Activated naive CD4-positive, alpha-beta T cell treated with anti-CD3 and anti-CD28 coated beads for 36 hours (primary cell): ENCODE measurements at places on chromosomes 4 and X. TPM values are rescaled to one million over a fixed set of nuclear protein-coding genes. Genes with fewer than 3 reads are reported as not detected.

Gene TMPRSS11A
- not detected for total RNA-seq

Gene CNGA1
- 0.26 TPM for total RNA-seq

Gene MAGEA10
- not detected for total RNA-seq

Gene MAGEE2
- total RNA-seq = not detected

Gene SAGE1
- total RNA-seq = not detected

Gene AMBN
- not detected for total RNA-seq

Gene IBSP
- total RNA-seq = not detected

Gene APLN
- total RNA-seq = 0.15 TPM

DNA sequence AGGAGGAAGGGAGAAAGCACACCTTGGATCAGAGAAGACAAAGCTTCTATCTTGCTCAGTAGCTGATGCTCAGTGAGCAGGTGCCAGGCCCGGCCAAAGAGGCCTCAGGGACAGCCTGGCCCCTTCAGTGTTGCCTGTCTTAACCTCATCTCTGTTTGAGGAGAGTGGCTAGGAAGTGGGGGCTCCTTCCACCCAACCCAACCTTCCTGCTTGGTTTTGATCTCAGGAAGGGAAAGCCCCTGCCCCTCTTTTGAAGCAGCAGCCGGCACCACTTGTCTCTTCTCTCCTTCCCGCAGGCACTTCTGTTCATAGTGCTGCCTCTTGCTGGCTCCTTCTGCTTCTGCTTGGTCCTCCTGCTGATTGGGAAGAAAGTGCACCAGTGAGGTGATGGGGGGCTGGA is 2.4 kb upstream of the AFF2 start:
- peaks cover 2% of the 10 kb centered on the region for H3K27me3 ChIP-seq
- peaks cover 16% of the 10 kb centered on the region for H3K4me1 ChIP-seq
- peak; percentile 12 for DNase-seq
- no peaks in the 10 kb centered on the region for H3K36me3 ChIP-seq
- no peak overlapping the region for H3K27ac ChIP-seq

GRCh38 chr4:100569196-100569595 is 51.4 kb upstream of the EMCN start:
- H3K27me3 ChIP-seq = peaks cover 2% of the 10 kb centered on the region
- DNase-seq = peak; percentile 26
- H3K27ac ChIP-seq = peak overlapping the region; percentile 59
- H3K4me3 ChIP-seq = no peak overlapping the region
- peaks cover 21% of the 10 kb centered on the region for H3K4me1 ChIP-seq
- no peaks in the 10 kb centered on the region for H3K36me3 ChIP-seq

GRCh38 chrX:96176921-96177320 is 507.7 kb upstream of the DIAPH2 start:
- H3K27ac ChIP-seq = no peak overlapping the region
- no peak overlapping the region for H3K4me3 ChIP-seq
- no peaks in the 10 kb centered on the region for H3K4me1 ChIP-seq

DNA sequence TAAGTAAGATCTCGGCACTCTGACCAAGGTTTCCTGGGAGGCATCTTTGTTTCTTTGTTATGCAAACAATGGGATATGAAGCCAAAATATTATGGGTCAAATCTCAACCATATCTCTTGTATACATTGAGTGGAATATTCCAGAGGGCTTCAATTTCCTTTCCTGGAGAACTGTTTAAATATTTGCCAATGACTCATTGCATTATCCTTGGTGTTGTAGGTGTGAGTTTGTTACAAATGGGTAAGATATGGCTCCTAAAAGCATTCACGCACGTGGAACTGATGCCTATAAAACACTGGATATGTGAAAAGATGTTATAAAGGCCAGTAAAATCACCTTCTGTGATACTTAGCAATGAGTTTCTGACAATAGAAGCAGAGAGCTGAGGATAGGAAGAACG is 150.5 kb upstream of the WDR1 start:
- no peaks in the 10 kb centered on the region for H3K36me3 ChIP-seq
- H3K27ac ChIP-seq = no peak overlapping the region
- no peaks in the 10 kb centered on the region for H3K27me3 ChIP-seq
- H3K4me1 ChIP-seq = no peaks in the 10 kb centered on the region
- no peak overlapping the region for H3K4me3 ChIP-seq

DNA sequence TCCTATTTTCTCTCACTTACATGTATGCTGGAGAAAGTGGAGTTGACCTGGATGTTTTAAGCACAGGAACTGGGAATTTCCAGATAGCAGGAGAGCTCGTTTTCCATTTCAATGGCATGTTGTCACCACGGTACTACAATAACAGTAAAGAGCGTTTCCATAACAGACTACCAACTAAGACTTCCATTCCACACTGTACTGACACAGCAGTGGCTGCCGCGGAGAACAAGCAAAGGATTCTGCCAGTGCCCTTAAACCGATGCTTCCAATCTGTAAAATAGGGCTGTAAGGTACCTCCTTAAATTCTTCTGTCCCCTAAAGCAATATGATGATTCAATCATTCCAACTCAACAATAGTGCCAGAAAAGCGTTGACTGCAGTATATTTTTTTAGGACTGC is 143.9 kb downstream of the KLHL13 start:
- no peaks in the 10 kb centered on the region for H3K27me3 ChIP-seq
- H3K4me3 ChIP-seq = no peak overlapping the region

GRCh38 chr4:168502861-168503260 is 6.0 kb downstream of the PALLD start:
- peaks cover 14% of the 10 kb centered on the region for H3K4me1 ChIP-seq
- no peak overlapping the region for H3K27ac ChIP-seq
- no peak for DNase-seq
- no peak overlapping the region for H3K4me3 ChIP-seq
- no peaks in the 10 kb centered on the region for H3K36me3 ChIP-seq

DNA sequence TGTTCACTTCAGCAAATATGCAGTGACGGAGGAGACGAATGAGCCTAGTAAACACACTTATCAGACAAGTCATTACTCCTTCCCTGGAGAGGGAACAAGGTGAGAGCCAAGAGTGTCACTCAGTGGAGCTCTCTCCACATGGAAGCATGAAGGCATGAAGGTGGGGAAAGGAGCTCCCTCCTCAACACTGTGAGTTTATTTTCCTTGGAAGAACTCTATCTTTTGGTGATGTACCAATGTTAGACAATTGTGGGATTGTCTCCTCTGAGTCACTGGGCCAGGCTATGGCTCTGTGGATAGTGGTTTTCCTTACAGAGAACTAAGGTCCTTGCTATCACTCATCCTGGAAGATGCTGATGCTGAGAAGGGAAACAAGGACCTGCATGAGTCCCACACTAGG is 200.2 kb downstream of the CPEB2 start:
- H3K4me3 ChIP-seq = no peak overlapping the region
- peaks cover 7% of the 10 kb centered on the region for H3K27me3 ChIP-seq
- H3K4me1 ChIP-seq = no peaks in the 10 kb centered on the region
- H3K36me3 ChIP-seq = peaks cover 5% of the 10 kb centered on the region
- no peak for DNase-seq
- no peak overlapping the region for H3K27ac ChIP-seq

- no peak for DNase-seq
- H3K4me3 ChIP-seq = no peak overlapping the region
- peaks cover 15% of the 10 kb centered on the region for H3K4me1 ChIP-seq
- peaks cover 40% of the 10 kb centered on the region for H3K27me3 ChIP-seq
- H3K27ac ChIP-seq = no peak overlapping the region
Measured at GRCh38 chr4:154417373-154417673, 74.3 kb downstream of the DCHS2 start.

- H3K36me3 ChIP-seq = no peaks in the 10 kb centered on the region
- DNase-seq = no peak
- H3K4me3 ChIP-seq = no peak overlapping the region
- H3K4me1 ChIP-seq = peaks cover 2% of the 10 kb centered on the region
- H3K27ac ChIP-seq = no peak overlapping the region
Measured at GRCh38 chr4:48787056-48787455, 7.0 kb upstream of the FRYL start.

GRCh38 chr4:26877406-26877805 is 16.8 kb downstream of the STIM2 start:
- peaks cover 82% of the 10 kb centered on the region for H3K4me1 ChIP-seq
- peak overlapping the region; percentile 99 for H3K27ac ChIP-seq
- DNase-seq = no peak
- H3K27me3 ChIP-seq = no peaks in the 10 kb centered on the region

DNA sequence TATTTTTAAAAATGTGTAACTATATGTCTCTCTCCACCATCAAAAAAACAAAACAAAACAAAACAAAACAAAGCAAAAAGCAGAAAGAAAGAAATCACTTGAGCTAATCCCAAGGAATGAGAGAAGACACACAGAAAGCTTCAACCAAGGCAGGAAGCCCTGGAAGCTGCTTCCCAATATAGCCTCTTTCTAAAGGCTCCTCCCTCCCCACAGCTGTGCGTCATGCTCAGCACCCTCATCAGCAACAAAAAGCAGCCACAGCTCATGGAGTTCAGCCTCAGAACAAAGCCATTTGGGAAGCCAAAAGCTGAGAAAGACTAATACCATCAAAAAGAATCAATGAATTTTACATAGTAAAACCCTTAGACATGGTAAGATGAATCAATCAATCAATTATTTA is 501.6 kb upstream of the SMIM31 start:
- no peaks in the 10 kb centered on the region for H3K27me3 ChIP-seq
- DNase-seq = no peak
- no peaks in the 10 kb centered on the region for H3K36me3 ChIP-seq
- H3K27ac ChIP-seq = no peak overlapping the region
- no peak overlapping the region for H3K4me3 ChIP-seq

DNA sequence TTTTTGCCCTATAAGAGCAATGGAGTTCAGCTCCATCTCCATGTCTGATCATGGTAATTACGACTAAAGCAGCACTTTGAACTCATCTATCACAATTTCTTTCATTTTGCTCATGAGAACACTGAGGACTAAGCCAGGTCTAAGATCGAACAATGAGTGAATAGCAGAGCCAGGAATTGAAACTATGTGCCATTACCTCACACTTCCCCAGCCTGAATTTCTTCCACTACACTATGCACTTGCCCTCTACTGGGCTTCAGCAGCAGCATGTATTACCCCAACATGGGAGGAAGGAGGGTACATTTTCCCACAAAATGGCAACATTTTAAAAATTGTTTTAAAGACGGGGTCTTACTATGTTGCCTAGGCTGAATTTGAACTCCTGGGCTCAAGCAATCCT is 274.7 kb upstream of the FGF13 start:
- H3K36me3 ChIP-seq = no peaks in the 10 kb centered on the region
- H3K4me1 ChIP-seq = no peaks in the 10 kb centered on the region
- no peaks in the 10 kb centered on the region for H3K27me3 ChIP-seq
- no peak for DNase-seq
